Muscle of back (tissue), 13 donors: ENCODE measurements at places on chromosomes 16 and 17.

DNA sequence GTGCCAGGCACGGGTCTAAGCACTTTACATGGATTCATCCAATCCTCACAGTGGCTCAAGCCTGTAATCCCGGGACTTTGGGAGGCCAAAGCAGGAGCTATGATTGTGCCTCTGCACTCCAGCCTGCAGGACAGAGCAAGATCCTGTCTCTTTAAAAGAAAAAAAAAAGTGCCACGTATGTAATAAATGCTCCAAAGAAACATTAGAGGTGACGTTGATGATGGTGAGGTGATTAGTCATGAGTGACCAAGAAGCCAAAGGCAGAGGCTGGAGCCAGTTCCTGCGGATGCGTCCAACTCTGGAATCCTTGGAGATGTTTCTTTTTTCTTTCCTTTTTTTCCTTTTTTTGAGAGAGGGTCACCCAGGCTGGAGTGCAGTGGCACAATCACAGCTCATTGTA is 59.4 kb upstream of the SIAH1 start:
- DNase-seq: peak; percentile 34

DNA sequence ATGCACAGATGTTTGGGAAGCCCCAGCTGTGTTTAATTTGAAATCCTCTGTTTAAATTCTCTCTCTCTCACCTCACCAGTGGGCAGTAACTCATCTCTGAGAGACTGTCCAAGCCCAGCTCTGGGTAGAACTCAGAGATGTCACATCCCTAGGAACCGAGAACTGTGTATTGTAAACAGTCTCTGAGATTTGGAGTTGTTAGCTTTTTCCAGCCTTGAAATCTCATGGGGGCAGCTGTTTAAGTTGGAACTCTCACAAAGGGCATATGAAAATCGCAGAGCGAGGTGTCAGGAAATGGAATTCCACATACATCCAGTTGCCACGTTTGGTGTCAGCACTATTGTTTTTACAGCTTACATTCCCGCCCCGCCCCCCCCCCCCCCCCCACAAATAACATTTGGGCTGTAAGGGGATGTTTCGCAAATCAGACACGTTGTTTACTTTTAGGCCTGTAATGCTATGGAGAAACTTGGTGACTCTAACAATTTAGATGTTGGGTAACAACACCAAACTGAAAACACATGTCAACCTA is 34.3 kb downstream of the VPS35L start:
- peak; percentile 77 for DNase-seq

GRCh38 chr16:14524979-14525378 is 105.1 kb downstream of the PARN start:
- no peak for DNase-seq

- DNase-seq: no peak
These were observed 45.2 kb downstream of the SNX29 start for GRCh38 chr16:12021578-12022253.

- no peak for DNase-seq
These were observed at the start of gene AOC3 for GRCh38 chr17:42850954-42851353. Gene AOC3, plus strand, starts transcription at chr17:42851199. Its CDS starts 145 bp downstream, at chr17:42851344.

DNA sequence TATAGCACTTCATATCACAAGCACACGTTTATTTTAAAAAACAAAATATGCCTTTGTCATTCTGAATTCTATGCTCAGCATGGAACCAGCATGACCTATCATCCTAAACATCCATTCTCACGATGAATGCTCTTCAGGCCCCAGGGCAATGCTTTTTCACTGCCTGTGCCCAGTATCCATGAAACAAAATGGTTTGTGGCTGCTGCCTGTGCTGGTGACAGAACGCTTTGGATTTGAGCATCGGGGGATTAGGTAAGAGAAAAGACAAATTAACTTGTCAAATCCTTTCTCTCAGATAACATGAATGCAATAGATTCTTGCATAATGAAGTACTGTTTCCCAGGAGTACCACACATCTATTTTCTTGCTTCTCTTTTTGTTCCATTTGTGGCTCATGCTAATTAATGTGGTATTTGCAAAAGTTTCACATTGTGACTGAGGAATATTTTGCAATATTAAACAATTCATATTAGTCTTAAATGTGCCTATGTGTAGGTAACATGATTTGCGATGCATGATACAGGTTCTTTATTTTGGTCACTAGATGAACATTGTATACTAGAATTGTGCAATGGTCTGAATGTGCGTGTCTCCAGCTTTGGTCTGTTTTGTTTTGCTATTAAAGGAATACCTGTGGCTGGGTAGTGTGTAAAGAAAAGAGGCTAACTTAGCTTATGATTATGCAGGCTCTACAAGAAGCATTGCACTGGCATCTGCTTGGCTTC is 25.8 kb upstream of the SRSF1 start:
- no peak for DNase-seq

DNA sequence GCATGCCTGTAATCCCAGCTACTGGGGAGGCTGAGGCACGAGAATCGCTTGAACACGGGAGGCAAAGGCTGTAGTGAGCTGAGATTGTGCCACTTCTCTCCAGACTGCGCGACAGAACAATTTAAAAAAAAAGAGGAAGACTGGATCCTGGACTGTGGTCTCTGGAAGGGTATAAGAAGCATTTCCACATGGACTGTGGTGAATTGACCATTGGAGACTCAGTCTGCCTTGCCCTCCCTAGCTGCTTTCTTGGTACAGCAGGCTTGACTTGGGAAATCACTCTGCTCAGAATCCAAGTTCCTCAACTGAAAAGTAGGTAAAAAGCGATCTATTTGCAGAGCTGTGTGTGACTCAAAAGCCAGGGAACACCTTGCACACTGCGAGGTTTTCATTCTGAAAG is 1.0 kb upstream of the MGRN1 start:
- DNase-seq: no peak

DNA sequence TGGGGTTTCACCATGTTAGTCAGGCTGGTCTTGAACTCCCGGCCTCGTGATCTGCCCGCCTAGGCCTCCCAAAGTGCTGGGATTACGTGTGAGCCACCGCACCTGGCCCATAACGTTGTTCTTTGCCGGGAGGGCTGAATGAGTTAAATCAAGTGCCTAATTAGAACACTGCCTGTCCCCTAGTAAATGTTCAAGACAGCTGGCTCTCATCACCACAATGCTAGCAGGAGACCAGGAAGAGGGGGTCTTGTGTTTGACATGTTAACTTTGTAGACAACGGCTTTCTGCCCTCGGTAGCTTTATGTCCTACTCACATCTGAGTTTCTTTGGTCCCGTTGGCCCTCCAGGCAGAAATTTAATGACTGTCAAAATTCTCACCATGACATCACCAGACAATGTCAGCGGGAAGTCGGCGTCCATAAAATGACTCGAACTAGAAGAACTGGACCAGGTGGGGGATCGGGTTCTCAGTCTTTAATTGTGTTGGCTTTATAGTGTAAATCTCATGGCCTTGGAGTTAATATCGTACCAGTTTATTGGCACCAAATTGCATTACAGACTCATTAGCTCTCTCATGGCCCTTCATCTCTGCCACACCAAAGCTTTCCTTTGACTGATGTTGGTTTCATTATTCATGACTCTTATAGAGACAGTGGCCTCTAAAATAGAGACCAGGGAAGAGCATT is 11.4 kb upstream of the ITPRIPL2 start:
- no peak for DNase-seq

- no peak for DNase-seq
These were observed 542 bp downstream of the SLC39A11 start for GRCh38 chr17:73091770-73092522.

DNA sequence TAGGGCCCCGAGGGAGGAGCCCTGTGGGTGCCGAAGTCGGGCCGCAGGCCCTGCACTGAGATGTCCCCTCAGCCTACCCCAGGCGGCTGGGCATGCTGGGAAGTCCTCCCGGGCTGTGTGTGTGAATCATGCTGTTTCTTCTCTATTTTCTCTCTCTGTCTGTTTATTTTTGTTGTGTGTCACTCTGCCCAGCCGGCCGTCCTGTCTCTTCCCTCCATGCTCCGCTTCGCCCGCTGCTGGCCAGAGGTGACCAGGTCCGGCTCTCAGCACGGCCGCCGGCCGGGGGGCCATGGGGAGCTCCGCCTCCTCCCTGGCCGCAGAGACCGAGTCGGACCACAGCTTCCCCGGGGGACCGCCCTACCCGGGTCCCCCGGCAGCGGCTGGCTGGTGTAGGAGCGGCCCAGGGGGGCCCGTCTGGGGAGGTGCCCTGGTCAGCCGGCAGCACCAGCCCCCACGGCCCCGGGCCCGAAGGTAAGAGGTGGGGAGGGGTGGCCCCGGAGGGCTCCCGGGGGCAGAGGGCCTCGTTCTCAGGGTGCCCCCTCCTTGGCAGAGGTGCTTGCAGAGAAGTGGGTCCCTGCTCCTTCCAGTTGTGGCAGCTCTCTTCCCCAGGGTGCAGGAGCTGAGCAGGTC is 12.5 kb downstream of the CAPN15 start:
- no peak for DNase-seq

DNA sequence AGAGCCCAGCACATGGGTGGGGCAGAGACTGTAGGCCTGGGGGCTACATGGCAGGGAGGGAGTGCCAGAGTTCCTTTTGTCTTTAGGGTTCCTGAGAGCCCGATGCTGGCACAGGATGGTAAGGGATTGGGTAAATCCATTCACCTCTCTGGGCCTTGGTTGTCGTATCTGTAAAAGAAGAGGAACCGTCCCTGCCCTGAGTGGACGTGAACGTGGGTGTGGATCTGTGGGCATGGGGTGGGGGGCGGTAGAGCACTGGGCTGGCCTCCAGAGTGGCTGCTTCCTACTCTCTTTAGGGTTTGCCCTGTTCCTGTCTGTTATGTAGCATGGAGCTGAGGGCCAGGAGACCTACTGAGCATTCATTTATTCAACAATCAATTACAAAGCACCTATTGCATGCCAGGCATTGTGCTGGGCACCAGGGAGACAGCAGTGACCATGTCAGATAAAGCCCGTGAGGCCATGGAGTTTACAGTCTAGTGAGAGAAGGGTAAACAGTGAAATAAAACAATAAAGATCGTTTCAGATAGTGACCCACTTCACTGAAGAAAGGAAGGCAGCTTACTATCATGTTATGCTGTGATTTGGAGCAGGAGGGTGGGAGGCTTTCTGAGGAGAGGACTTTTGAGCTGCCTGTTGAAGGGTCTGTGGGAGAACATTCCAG is 13.1 kb upstream of the TCAP start:
- no peak for DNase-seq

- DNase-seq: no peak
These were observed 3.1 kb upstream of the CDH3 start for GRCh38 chr16:68642047-68642435.

- DNase-seq: no peak
These were observed 38.3 kb downstream of the REXO5 start for GRCh38 chr16:20844588-20844987.

DNA sequence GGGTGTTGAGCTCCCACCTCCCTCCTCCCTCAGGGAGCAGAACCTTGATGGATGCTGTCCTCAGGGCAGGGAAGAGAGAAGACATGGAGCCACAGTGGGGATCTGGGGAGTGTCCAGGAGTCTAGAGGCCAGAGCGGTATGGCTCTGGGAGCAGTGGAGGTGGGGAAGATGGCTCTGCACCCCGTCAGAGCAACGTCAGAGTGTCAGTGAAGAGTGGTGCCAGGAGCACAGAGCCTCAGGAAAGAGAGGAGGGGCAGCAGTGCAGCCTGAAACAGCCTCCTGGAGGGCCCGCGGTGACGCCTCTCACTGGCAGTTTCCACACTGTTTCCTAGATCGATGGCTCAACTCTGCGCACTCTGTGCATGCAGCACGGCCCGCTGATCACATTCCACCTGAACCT is 23.2 kb upstream of the SLC5A11 start:
- DNase-seq: no peak

DNA sequence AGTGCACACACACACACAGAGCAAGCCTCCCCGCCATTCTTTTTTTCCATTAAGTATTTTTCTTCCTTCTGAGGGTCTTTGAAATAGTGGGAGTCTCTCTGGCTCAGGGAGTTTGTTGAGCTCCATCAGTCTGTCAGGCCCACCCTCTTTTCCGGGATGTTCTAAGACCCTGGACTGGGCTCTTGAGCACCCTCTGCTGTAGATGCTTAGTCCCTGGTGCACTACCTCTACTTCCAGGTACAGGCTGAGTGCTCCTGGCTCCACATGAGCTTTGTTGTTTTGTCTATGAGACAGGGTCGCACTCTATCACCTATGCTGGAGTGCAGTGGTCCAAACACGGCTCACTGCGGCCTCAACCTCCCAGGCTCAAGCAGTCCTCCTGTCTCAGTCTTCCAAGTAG is 20.7 kb downstream of the LIMD2 start:
- no peak for DNase-seq

GRCh38 chr16:70480127-70481105 is 26.0 kb downstream of the FCSK start:
- no peak for DNase-seq

- no peak for DNase-seq
These were observed 13.2 kb downstream of the CD300LG start for GRCh38 chr17:43860077-43860725.

DNA sequence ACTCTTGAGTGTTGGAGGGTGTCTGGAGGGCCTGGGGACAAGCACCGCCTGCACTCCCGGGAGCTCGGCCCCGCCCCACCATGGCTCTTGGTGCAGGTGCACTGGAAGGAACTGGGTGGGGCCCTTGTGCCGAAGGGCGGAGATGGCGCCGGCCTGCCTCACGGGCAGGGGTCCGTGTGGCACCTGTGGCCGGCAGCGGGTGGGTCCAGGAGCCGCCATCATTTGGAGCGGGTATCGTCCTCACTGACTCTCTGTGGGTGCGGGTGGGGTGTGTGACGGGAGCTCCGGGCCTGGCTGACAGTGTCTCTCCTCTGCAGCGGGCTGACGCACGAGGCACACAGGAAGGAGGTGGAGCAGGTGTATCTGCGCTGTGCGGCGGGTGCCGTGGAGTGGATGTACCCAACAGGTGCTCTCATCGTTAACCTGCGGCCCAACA is 5.2 kb downstream of the METRNL start:
- DNase-seq: no peak

DNA sequence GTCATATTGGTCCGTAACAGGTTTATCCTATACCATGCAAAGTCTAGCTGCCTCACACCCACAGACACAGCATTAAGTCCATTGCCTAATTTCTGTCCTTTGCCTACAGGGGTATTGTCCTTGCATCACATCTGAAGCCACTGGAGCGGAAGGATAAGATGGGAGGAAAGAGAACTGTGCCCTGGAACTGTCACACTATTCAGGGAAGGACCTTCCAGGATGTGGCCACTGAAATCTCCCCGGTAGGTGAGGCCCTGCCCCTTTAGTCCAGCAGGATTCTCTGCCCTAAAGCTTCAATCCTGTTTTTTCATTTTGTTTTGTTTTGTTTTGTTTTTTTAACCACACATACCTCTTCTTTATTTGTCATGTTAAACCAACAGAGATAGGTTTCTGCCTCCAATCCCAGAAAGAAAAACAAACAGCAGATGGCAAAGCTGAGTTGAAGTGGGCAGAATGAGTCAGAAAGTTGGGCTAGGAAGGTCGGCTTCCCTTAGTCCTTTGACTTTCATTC is 2.2 kb upstream of the EFTUD2 start:
- no peak for DNase-seq

GRCh38 chr17:43143201-43143600 is 18.0 kb upstream of the BRCA1 start:
- DNase-seq: no peak

- no peak for DNase-seq
These were observed 10.3 kb downstream of the ARL4D start for GRCh38 chr17:43409131-43409530.

GRCh38 chr16:78675312-78675711 is 575.9 kb downstream of the WWOX start:
- DNase-seq: no peak
